ENCODE measurements at places on chromosomes 3 and 15.
A peak's percentile ranks its signal among the peaks of the same experiment; 100 is the strongest.

DNA sequence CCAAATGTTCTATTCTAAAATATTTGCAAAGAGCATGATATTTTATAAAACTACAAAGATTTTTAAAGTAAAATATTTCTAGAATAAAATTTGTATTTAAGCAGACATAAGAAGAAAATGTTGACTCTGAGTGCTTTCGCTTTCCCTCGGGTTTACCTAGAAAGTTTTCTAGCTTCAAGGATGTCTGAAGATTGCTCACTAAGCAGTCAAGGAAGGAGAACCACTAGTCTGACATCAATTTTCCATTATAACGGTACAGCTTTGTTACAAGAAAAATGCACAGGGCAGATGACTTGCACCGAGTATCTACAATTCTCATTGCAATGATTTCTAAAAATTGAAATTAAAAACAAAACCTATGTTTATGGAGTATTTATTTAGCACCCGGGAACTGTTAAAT lies 14.2 kb downstream of the GPR15 start:
- peak overlapping the region; percentile 98 for H3K27ac ChIP-seq
- H3K4me3 ChIP-seq = peak overlapping the region; percentile 88
- peaks cover 70% of the 10 kb centered on the region for H3K4me1 ChIP-seq
- DNase-seq = no peak

DNA sequence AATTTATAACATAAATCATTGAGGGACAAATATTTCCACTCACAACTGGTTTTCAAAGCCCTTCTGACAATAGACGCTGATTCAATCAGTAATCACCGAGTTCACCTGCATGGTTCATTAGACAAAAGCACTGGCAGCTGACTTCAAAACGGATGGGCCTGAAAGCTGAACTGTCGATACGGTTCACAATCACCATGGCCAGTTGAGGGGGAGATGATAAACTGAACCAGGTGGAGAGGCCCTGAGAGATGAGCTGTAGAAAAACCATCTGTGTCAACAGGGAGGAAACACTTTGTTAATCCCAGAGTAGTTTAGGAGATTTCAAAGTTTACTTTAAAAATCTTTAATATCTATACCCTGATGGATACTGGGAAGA lies 75.0 kb downstream of the PEX5L start:
- no peak for DNase-seq
- no peaks in the 10 kb centered on the region for H3K36me3 ChIP-seq
- H3K4me1 ChIP-seq = no peaks in the 10 kb centered on the region
- no peak overlapping the region for H3K4me3 ChIP-seq
- peaks cover 56% of the 10 kb centered on the region for H3K27me3 ChIP-seq
- H3K27ac ChIP-seq = no peak overlapping the region

GRCh38 chr15:69194854-69195253 lies 34.4 kb downstream of the GLCE start:
- H3K4me3 ChIP-seq = no peak overlapping the region
- no peak overlapping the region for H3K27ac ChIP-seq
- H3K27me3 ChIP-seq = no peaks in the 10 kb centered on the region
- peaks cover 6% of the 10 kb centered on the region for H3K4me1 ChIP-seq

- H3K36me3 ChIP-seq = no peaks in the 10 kb centered on the region
- no peak overlapping the region for H3K4me3 ChIP-seq
- H3K27me3 ChIP-seq = no peaks in the 10 kb centered on the region
- no peak overlapping the region for H3K27ac ChIP-seq
- peaks cover 6% of the 10 kb centered on the region for H3K4me1 ChIP-seq
- no peak for DNase-seq
These were observed 20.3 kb downstream of the ACAA1 start for GRCh38 chr3:38116471-38117162.

GRCh38 chr3:186382217-186382885 lies 20.3 kb upstream of the DGKG start:
- H3K36me3 ChIP-seq = peaks cover 4% of the 10 kb centered on the region
- no peak overlapping the region for H3K27ac ChIP-seq
- peaks cover 51% of the 10 kb centered on the region for H3K4me1 ChIP-seq
- no peak overlapping the region for H3K4me3 ChIP-seq
- peaks cover 34% of the 10 kb centered on the region for H3K27me3 ChIP-seq

DNA sequence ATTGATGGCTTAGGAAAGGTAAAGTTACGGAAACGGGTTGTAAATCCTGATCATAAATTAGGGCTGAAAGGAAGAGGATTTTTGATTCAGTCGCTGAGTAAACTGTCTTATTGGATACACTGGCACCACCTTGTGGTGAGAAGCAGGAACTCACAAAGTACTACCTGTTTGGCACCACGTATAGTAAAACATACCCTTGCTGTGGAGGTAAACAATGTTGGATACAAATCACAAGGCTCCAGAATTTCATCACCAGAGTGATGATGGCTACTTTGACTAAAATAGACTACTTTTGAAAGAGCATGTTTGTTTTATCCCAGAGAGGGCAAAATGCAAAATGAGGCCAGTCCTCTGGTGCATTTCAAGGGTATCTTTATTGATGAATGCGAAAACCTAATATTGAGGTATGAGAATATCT lies 216.9 kb downstream of the IGSF11 start:
- H3K4me3 ChIP-seq = no peak overlapping the region
- H3K36me3 ChIP-seq = no peaks in the 10 kb centered on the region
- no peaks in the 10 kb centered on the region for H3K27me3 ChIP-seq
- H3K27ac ChIP-seq = no peak overlapping the region
- DNase-seq = peak; percentile 42

DNA sequence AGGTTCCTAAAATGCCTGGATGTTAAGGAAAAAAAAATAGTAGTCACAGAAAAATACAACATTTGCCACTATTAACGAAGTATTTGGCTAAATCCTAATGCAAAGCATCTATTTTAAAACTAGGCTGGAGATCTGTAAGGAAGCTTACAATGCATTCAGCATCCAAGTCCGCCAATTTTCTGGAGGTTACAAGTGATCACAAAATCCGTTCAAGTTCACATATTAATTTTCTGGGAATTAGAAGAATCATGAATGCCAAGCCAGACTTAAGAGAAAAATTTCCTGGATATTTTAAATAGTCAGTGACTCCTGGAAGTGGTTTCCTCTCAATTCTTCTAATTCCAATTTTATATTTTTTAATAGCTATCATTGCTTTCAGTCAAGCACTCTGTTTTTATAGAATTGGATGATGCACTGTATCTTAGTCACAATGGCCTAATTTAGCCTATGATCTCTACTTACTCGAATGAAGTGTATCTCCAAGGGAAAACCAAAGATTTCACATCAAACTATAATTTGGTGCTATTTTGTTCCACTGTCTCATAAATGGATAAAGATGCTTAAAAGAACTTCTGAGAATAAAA lies 60.4 kb downstream of the P3H2 start:
- H3K27ac ChIP-seq = no peak overlapping the region
- H3K4me3 ChIP-seq = no peak overlapping the region

Measured in activated T-cell treated with anti-CD3 and anti-CD28 coated beads, Interleukin-2, amount 50 U/mL, for 72 hours (primary cell).